Cardiac muscle cell (in vitro differentiated cells and primary cell): ENCODE measurements at places on chromosomes 3 and 15. TPM values are rescaled to one million over a fixed set of nuclear protein-coding genes. Genes with fewer than 3 reads are reported as not detected.

DNA sequence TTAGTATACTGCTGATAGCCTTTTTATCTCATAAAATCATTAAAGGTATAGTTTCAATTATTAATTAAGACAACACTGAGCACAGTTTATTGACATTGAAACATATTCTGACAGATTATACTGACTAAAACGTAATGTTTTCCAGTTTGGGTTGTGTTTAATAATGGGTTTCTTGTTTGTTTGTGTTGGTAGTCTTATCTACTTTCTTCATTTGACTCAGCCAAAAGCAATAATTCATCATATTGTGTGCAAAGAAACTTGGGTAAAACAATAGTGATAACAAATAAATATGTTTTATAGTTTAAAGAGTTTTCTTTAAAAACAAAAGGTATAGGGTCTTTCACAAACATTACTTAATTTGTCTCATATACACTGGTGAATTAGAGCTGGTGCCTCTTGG, 629.2 kb upstream of the AGTR1 start:
- no peak for DNase-seq

DNA sequence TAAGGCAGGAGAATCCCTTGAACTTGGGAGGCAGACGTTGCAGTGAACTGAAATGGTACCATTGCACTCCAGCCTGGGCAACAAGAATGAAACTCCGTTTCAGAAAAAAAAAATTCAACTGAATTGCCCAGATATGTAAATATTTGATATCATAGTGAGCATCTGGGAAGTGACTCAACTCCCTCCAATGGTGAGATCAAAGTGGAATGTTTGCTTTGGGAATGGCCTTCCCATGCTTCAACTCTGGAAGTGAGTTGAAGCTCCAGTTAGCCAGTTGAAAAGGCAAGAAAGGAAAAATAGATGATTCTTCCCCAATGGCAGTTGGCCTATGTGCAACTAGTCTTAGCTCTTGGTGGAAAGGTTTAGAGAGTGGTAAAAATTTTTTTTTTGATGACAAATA, 131.6 kb upstream of the CMC1 start:
- DNase-seq, result no peak

- no peak for DNase-seq
Observed at GRCh38 chr3:149481056-149481455, 6.6 kb downstream of the TM4SF4 start.

- no peak for DNase-seq
Observed at GRCh38 chr15:67520321-67521028, 456 bp upstream of the C15orf61 start.

DNA sequence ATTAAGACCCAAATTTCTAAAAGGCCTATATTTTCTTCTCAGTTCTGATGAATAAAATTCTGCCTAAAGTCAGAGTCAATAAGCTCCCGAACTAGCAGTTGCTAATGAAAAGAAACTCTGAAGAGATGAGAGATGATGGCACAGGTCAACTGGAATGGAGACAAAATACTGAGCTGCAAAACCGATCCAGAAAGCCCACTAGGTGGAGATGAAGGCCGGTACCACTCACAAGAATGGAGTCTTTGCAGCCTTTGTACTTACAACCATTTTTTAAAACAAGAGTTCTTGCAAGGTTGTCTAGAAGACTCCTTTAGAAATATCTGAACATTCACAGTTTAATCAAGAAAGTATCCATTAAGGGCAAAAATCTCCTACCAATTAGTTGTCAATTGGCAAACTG, 119.9 kb upstream of the TJP1 start:
- no peak for DNase-seq

GRCh38 chr15:52172869-52173268, 18.3 kb downstream of the GNB5 start:
- no peak for DNase-seq

- no peak for DNase-seq
Observed at GRCh38 chr3:13509816-13510192, 29.7 kb downstream of the HDAC11 start.

DNA sequence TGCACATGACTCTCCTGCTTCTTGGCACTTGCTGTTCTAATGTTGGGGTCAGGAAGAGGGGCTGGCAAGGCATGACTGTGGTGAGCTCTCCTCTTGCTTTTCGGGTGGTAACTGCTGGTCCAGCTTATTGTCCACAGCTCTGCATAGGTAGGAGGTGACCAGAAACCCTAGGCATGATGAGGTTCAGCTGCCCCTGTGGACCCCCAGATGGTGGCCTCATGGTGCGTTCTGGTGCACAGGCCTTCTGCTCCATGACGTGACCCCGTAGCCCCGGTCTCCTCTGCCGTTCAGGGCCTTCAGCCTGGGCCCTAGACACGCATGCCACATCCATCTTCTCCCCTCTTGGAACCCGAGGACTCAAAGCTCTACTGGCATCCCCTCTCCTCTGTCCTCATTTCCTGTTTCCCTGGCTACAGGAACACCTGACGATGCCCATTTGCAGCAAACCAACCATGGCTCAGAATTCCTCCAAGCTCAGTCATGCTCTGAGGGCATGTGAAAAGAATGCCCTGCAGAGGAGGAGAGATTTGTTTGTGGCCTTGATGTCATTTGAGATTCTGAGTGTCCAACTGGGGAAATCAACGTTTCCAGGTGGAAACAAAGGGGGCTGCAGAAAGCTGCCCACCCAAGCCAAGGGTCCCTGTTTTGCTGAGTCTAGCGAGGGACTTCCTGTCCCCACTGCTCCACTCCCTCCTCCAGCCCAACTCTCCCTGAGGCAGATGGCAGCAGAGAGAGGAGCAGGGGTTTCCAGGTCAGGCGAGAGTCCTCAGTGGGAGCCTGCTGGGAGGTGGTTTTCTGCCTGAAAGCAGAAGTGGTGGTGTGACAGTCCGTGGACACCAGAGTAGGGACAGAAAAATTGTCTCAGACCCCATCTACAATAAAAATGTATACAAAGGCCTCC, 198.7 kb upstream of the LYSMD4 start:
- DNase-seq, result no peak

DNA sequence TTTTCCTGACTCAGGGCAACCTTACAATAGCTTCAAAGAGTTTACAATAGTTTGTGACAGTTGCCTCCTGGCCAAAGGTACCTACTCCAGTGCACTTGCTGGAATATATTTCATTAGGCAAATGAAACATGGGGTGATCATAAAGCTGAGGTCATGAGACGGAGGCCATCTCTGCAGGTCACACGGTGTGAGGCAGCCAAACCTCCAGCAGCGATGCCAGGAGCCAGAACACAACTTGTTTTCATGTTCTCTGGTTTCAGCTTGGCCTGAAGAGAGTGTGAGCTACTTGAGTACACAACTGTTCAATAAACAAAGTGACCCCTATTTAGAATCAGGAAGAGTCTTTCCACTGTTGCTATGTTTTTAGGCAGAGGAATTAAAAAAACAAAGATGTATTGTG, 42.7 kb upstream of the PYGO1 start:
- DNase-seq, result no peak

DNA sequence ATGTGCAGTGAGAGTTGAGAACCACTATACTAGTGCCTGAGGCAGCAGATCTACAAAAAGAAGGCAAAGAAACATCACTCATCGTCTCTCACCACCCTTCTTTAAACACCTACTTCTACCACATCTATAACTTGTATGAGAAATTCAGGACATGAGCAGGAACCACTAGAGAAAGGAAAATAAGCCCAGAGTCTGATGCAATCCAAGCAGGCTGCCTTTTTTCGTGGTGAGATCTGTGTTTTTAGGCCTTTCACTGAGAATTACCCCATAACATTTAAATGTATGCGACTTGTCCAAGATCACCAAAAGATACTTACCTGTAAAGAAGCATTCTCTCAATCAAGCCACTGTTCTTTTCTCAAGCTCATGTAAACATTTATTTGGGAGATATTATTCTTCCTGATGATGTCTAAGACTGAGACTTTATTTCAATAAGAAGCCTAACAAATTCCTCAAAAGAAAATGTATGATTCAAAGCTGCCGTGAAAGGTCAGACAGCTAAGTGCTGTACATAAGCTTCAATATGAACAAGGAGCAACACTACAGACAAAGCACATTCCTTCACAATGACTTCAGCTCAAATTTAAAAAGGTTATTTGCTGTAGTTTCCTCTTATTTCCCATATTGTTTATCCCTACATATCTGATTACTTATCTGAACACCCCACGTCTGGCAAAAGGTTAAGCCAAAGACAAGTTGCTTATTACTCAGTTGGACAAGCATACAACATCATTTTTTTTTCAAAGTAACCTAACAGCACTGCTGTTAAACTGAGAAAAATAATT, 16.5 kb downstream of the SPICE1 start:
- DNase-seq, result no peak

RPS27L gene
- polyA plus RNA-seq, result 325 and 326 TPM in 2 replicates

CPLX3 gene
- polyA plus RNA-seq, result not detected in 2 replicates

TF gene
- 1.4 and 3.0 TPM in 2 replicates for polyA plus RNA-seq

UPK1B gene
- polyA plus RNA-seq, result 0.70 TPM in 1 of 2 replicates, not detected in the other

NOX5 gene
- polyA plus RNA-seq, result 0.39 and 1.4 TPM in 2 replicates
